Right renal cortex interstitium (tissue), 3 donors: ENCODE measurements at places on chromosomes 13 and 19. TPM values are rescaled to one million over a fixed set of nuclear protein-coding genes. Genes with fewer than 3 reads are reported as not detected.

DNA sequence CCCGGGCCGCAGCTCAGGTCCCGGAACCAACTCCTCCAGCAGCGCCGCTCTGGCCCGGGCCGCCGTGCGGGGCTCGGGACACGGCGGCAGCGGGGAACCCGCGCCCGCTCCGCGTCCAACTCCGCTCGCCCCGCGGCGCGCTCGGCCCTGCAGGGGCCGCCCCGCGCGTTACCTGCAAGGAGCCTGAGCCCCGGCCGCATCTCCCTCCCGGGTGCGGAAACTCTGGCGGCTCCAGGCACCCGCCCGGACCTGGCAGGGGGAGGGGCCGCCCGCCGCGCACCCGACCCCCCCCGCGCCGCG is at the start of gene TMTC4:
TSS of gene TMTC4 (minus strand) at position 224 of the 300 bp plus-strand sequence. CDS start 4,433 bp downstream, outside the sequence.
- no peak for DNase-seq

GRCh38 chr13:108316413-108316812 is 46.9 kb downstream of the TNFSF13B start:
- DNase-seq, result no peak

DNA sequence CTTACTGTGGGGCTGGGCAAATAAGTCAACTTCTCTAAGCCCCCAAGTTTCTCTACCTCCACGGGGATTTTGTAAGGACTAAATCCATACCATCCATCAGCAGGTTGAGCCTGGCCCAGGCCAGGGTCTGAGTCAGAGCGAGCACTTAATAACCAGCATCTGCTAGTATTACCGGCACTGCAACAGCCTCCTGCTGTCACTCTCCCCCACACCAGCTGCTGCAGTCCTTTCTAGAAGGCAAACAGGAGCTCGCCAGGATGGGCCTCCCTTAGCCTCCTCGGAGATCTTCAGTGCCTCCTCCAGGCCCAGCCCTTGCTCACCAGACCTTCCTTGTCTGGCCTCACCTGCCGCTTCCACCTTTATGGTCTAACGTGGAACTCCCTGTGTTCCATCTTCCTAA is 3.2 kb downstream of the NAPA start:
- DNase-seq, result no peak

- DNase-seq, result no peak
These were observed 10.2 kb upstream of the PTOV1 start for GRCh38 chr19:49840736-49841249.

DNA sequence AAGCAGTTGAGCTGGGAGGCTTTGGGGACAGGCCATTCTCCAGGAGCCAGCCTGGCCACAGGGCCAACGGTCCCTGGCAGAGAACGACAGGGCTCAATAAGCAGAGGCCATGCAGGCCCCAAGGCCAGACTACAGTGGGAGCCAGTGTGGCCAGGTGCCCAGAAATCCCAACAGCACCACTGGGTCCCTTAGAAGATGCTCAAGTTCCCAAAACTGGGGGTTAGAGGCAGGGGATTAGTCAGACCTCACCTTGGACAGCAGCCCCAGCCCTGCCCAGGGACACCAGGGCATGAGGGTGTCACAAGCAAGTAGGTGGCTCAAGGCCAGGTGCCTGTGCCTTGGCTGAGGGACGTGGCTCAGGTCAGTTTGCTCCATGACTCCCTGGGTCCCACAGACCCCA is 12.8 kb downstream of the SCGB2B2 start:
- no peak for DNase-seq

GRCh38 chr13:31167490-31167889 is 5.8 kb upstream of the HSPH1 start:
- DNase-seq, result no peak

DNA sequence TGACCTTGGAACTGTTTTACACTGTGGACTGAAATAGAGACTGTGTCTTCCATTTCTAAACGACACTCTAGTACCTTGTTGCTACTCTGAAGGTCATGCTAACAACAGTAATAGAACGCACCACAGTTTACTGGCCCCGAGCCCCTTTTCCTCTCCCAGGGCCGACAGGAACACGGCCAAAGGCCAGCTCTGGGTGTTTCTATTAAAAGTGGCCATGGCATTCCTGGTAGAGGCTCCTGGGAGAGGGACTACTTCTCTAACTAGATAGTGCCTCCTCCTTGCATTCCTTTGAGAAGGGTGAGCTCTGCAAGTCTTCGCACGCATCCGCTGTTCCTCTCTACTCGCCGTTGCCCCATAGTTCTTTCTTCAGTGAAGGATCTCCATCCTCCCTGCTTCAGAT is 18.7 kb upstream of the SIAH3 start:
- DNase-seq, result no peak

DNA sequence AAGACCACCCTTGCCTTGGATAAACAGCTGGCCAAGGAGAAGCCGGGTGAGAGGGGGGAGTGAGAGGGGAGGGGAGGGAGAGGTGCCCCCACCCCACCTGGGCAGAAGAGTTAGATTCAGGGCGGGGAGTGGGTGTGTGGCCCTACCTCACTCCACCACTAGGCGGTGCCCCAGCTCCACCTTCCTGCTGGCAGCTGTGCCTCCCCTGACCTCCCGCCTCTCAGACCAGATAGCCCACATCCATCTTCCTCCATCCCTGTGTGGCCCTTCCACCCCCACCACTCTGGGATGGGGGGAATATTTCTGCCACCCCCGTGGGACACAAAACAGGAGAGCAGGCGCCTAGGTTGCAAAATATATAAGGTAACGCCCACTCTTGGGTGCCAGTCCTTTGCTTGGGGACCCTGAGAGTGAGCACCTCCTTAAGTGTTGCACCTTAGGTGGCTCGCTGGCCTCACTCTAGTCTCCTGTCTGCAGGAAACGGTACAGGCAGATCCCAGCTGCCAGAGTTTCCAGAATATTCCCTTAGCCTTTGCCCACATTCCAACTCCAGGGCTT is 13.8 kb upstream of the EHD2 start:
- no peak for DNase-seq

DNA sequence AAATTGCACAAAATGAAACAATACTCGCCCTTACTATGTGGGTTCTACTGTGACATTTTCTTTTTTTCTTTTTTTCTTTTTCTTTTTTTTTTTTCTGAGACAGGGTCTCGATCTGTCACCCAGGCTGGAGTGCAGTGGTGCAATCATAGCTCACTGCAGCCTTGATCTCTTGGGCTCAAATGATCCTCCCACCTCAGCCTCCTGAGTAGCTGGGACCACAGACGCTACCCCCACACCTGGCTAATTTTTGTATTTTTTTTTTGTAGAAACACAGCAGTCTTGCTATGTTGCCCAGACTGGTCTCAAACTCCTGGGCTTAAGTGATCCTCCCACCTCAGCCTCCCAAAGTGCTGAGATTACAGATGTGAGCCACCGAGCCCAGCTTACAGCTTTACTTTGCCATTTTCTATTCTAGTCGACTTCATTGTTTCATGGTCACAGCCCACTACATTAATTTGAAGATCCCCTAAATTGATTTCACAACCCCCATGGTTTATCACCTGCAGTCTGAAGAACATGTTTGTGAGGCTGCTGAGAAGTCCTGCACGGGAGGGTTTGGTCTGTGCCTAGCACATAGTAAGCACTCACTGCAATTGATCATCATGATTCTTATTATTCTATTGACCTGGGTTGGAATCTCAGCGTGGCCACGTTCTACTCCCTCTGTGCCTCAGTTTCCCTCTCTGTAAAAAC is 3.8 kb downstream of the BCL3 start:
- no peak for DNase-seq

DNA sequence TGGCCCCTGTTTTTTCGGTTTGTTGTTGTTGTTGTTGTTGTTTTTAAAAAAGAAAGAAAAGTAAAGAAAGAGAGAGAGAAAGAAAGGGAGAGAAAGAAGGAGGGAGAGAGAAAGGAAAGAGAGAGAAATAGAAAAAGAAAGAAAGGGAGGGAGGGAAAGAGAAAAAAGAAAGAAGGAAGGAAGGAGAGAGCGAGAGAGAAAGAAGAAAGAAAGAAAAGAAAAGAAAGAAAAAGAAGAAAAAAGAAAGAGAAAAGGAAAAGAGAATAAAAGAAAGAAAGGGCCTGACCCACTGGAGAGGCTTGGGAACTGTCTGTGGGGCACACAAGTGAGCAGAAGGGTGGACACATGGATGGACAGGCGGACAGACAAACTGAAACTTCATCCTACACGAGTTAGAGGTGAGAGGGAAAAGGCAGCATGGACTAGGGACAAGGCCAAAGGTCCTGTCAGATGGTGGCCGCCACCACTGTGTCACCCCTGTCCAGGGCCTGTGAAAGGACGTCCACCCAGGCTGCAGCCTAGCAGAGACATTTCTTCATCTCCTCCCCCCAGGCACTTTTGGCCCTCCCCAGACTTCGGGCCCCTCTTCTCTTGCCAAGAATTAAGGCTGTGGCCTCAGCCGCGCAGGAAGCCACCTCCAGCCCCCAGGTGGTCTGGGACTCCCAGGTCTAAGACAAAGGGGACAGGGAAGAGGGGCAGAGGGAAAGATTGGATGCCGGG is 9.1 kb upstream of the BCAM start:
- DNase-seq, result no peak

GRCh38 chr13:99419591-99420243 is 81.6 kb upstream of the TM9SF2 start:
- DNase-seq, result no peak

DNA sequence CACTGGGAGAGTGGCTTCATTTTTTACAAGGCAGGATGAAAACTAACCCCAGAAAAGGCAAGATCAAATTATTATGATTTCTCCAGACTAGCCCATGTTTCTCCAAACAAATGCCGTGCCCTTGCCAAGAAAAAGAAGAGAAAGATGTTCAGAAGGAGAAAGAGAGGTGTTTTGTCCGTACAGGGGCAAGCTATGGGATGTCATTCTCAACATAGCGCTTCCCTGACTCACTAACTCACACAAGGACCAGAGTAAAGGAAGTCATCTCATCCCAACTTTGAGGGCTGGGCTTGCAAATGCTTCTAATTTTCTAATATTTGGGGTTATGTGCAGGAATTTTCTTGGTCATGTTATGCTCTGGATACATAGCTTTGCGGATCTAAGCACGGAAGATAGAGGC is 224.2 kb upstream of the MAB21L1 start:
- DNase-seq, result no peak

- DNase-seq, result no peak
These were observed 553.1 kb downstream of the EFNB2 start for GRCh38 chr13:105982219-105982930.

The CABP5 gene
- polyA plus RNA-seq, result not detected

The RFPL4A gene
- polyA plus RNA-seq, result not detected

The CCL25 gene
- polyA plus RNA-seq, result 0.22 TPM

The MBD3L3 gene
- not detected for polyA plus RNA-seq

The GJB2 gene
- polyA plus RNA-seq, result 3.1 TPM

The NR2F6 gene
- polyA plus RNA-seq, result 34.2 TPM
